AG08395 (cell line): ENCODE measurements at places on chromosomes 1 and 21.

- DNase-seq = no peak
Measured at GRCh38 chr1:112472142-112472541, 36.6 kb upstream of the WNT2B start.

- DNase-seq = peak; percentile 39
Measured at GRCh38 chr1:118115567-118116295, 69.3 kb downstream of the SPAG17 start.

- no peak for DNase-seq
Measured at GRCh38 chr1:224181453-224181810, 1.6 kb upstream of the DEGS1 start.

DNA sequence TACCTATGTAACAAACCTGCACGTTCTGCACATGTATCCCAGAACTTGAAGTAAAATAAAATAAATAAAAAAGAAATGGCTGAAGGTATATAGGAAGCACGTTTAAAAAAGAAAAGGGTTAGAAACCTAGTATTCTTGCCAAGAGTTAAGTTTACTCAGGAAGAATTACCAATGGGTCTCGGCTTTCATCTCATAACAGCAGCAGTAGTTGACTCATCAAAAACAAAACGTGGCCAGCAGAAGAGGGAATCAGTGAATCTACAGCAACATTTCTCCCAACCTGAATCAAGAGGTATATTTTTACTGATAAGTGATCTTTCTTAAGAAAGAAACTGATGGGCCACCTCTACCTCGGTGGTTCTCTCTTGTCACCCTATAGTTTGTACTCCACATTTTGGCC lies 340.3 kb downstream of the BRINP2 start:
- DNase-seq = no peak

DNA sequence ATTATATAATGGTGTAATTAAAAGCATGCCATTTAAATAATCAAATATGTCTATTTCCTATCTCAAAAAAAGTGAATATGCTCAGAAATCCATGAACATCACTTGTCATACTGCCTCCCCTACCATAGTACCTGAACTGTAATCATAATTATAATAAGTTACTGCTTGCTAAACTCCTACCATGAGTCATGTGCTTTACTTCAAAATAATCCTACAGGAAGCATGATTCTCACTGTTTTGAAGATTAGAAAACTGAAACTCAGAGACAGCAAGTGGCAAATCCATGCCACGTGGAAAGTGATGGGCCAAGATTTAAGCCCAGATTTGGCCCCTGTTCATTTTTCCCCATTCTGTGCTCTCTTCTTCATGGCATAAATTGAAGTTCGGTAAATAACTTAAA lies 5.2 kb downstream of the LRRC7 start:
- DNase-seq = no peak

DNA sequence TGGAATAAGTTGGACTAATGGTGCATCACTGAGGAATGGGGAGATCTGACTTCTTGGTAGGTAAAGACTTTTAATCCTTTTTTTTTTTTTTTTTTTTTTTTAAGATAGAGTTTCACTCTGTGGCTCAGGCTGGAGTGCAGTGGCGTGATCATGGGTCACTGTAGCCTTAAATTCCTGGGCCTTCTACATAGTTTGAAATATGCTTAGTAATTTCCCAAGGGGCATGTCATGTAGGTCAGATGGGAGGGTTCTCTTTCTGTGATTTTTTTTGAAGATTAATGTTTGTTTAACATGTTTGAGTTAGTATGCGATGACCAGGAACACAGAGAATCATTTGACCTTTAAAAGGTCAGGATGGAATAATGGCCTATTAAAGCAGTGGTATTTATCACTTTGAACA lies 129.1 kb downstream of the S1PR1 start:
- DNase-seq = no peak

DNA sequence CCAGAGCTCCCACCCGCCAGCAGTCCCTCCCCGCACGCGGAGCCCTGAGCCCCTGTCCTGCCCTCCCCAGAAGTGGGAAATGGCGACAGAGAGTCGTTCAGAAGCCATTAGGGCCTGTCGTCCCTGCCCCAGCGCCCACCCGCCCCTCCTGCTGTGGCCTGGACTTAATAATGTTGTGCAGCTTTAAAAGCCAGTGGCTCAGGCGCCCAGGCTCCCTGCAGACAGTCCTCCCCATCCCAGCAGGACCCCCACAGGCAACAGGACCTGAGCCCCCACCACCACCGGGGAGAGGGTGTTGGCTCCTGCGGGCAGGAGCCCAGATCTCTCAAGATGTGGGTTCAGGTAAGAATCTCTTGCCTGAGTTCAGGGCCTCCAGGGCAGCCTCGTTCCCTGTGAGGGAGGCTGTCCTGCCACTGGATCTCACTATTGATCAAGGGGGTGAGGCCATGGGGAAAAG lies 125.3 kb upstream of the RUNX3 start:
- no peak for DNase-seq

GRCh38 chr1:205312866-205313562 lies 8.5 kb downstream of the NUAK2 start:
- no peak for DNase-seq

GRCh38 chr1:202794051-202794740 lies 14.0 kb downstream of the KDM5B start:
- DNase-seq = no peak

DNA sequence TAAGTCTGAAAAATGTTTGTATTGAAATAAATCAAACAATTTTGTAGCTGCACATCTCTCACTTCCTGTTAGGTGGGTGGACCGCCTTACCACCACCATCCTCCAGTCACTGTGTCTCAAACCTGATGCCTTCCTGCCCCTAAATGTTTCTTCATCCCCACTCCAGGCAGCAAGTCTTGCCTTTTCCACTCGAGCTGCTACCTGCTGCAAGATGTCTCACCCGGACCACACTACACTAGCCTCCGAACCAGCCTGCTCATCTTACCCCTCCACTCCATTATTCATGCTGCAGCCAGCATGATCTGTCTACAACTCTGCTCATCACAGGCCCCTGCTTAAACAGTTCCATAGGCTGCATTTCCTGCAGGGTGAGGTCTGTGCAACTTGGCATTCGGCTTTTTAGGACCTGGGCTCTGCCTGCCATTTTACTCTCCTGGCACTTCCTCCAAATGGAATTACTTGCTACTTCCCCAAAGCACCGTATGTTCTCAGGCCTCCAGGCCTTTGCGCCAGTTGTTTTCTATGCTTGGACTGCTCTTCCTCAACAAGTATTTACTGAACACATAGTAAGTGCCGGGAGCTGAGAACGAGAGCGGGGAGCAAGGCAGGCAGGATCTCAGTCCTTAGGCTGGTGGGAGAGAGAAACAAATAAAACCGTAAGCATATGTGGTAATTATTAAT lies 5.2 kb upstream of the SF3A3 start:
- DNase-seq = no peak

- DNase-seq = no peak
Measured at GRCh38 chr1:180933141-180933540, 20.4 kb downstream of the KIAA1614 start.

GRCh38 chr1:27979151-27979858 lies 19.5 kb downstream of the XKR8 start:
- peak; percentile 62 for DNase-seq

- DNase-seq = peak; percentile 38
Measured at GRCh38 chr1:7221826-7222694, 436.8 kb downstream of the CAMTA1 start.

DNA sequence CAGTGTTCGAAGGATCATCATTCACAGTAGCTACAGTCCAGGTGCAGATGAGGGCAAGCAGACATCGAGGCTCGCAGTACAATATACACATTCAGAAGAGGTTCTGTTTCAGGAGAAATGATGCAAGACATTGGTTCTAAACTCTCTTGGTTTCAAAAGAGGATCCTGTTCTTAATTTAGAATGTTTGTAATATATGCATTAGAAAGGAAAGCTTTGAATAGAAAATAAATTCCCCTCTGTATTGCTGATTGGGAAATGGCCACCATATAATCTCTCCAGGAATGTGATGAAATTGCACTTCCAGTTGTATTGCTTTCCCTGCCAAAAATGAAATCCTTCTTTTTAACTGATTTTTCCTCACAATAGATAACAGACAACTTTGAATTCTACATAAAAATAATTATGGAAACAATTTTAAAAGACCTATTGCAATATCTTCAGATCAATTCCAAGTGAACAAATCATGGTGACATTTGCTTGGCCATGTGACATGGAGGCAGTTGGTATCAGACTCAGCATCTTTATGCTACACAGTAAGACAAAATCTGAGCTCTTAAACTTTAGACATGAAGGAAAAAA lies 27.6 kb upstream of the SIPA1L2 start:
- DNase-seq = no peak

GRCh38 chr1:8493916-8494540 lies 176.1 kb downstream of the SLC45A1 start:
- DNase-seq = no peak

- DNase-seq = no peak
Measured at GRCh38 chr1:67227196-67227595, 60.9 kb downstream of the IL23R start.

DNA sequence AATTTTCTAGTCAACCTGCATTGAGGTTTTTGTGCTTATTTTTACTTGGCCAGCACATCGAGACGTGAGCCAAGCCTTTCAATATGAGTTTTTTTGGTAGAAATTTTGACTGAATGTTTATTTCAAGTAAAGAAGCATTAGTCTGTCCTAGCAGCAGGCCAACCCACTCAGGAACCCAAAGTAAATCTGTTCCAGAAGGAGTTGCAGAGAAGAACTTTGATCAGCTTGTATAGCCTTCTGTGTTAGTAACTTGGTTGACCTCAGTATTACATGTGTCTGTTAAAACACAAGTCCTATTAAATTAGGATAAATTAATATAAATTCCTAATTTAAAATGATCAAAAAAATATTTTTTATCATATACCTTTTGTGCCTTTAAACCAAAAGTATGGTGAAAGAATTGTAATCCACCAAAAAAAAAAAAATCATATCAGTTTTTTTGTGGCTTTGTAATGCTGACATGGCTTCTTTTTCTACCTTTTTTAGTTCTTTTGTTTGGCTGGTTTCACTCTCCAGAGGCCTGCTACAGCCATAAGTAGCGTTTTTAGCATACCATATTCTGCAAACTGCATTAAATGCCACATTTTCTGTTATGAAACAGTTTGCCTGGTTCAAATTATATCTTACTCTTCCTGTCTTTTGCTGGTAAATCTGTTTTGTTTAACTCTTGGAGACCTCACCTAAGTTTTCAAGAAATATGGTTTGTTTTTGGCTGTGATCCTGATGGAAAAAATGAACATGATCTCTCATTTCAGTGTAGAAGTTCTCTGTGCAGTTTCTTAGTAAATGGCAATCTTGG lies 39.5 kb downstream of the ATF6 start:
- no peak for DNase-seq

DNA sequence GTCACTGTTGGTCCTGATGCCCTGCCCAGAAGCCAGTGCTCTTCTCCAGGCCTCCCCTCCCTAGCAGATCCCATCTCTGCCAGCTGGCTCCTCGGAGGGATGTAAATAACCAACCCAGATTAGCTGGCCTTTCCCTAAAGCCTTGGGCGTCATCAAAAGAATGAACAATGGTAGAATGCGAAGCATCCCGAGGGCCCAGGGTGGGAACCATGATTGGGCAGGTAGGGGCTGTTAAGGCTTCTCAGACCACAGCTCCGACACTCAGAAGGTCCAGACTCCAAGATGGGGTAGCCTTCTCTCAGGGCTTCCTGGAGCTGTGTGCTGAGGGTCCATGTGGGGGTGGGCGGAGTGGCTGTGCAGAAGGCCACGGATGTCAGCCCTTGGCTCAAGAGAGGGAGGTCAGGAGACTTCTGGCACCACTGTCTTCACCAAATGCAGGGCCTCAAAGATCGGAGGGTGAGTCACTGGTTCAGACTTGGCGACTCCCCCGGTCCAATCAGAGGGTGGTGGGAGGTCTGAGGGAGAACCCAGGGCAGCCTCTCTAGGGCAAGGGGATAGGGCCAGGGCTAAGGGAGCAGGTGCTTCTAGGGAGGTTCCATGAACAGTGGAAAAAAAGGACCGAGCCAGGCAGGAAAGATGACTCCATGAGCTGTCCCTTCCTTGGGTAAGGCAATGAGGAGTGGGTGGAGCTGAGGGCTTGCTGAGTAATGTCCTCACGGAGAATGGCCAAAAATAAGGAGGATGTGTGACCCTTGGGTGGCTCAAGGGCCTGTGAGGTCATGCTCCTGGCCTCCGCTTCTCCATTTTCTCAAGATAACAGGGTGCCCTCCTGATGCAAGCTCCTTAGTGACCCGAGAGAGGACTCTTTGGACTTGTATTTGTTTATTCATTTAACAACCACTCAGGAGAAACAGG lies 58.4 kb upstream of the EPS8L3 start:
- DNase-seq = peak; percentile 80

DNA sequence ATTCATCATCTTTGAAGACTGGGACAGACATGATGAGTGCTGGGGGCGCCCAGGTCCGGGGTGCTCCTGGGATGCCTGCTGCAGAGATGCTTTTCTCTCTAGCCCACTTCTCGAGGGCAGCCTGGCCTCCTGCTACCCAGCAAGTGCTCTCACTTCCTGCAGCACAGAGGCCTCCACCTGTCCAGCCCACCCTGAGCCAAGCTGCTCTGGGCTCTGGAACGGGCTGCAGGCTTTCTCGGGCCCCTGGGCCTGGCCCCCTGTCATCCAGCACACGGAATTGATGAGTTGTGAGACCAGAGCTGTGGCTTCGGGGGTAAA lies 469.5 kb upstream of the VAMP3 start:
- no peak for DNase-seq

DNA sequence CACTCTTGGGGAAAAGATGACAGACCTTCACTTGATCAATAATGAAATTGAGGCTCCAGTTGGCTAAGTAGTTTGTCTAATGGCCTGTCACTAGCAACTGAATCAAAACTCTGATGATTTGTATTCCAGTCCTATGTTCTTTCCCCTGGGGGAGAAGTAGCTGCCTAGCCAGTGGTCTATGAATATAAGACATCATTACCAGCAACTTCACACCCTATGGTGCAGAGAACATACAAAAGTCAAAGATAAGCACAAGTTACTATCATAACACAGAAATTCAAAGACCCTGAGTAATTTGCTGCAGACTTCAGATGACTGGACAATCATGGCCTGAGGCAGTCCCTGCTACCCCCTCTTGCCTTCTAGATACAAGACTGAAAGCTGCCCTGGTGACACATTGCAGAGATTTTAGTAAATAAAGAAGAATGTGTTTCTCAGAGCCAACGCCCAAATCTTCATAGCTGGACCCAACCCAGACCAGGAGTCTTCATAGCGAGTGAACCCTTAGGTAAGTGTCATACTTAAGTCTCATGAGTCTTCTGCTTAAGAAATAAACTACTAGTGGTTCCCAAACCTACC lies 993 bp downstream of the PDZK1 start:
- DNase-seq = peak; percentile 43

DNA sequence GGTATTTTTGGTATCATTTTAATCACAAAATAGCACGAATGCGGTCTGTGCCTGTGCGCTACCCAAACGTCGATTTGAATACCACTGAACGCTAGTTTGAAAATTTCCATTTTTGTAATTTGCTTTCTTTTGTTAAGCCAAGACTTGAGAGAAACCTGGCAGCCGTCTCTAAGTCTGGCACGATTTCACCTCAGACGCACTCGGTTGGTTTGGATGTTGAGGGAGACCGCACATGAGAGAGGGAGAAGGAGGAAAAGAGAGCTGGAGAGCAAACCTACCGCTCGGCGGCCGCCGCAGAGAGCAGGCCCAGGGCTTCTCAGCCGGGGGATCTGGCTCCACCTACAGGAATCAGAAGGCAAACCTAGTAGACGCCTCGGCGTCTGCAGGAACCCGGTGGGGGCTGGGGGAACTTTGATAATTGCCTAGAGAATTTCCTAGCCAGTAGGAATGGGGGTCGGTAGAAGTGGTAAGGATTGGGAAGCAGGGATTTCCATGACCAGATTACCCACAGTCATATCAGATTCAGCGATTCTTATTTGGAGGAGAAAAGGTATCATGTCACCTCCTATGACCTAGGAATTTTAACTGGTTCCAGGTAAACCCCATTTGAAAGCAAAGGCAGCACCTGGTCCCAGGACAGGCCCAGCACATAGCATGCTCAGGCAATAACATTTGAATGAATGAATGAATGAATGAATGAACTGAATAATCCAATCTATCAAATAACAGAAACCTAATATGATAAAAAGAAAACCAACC lies 83.2 kb downstream of the TM2D1 start:
- DNase-seq = peak; percentile 87
